Activated CD4-positive, alpha-beta T cell treated with anti-CD3 and anti-CD28 coated beads, Interleukin-2, amount 10 ng/mL, durations not matched to agents 24 days and 14 days (primary cell): ENCODE measurements at places on chromosomes 13 and 19. TPM values are rescaled to one million over a fixed set of nuclear protein-coding genes. Genes with fewer than 3 reads are reported as not detected.
A peak's percentile ranks its signal among the peaks of the same experiment; 100 is the strongest.

- peak; percentile 94 for DNase-seq
Measured at GRCh38 chr19:17125728-17126677, 50.4 kb downstream of the MYO9B start.

DNA sequence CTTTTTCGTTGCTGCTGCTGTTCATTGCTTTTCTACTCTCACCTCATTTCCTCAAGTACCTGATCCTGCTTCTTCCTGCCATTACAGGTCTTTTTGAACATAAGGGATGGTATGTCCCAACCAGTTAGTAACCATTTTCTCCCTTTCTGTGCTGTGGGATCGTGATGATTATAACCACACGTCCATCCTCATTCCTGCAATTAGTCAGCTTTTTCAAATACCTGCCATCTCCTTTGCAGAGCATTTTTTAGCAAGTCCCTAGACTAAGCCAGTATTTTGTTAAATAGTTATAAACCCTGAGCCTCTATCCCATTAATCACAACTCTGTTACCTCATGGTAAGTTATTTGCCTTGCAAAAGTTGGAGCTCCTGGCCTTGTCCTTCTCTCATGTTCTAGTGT is 109.2 kb downstream of the FNDC3A start:
- no peak for DNase-seq

DNA sequence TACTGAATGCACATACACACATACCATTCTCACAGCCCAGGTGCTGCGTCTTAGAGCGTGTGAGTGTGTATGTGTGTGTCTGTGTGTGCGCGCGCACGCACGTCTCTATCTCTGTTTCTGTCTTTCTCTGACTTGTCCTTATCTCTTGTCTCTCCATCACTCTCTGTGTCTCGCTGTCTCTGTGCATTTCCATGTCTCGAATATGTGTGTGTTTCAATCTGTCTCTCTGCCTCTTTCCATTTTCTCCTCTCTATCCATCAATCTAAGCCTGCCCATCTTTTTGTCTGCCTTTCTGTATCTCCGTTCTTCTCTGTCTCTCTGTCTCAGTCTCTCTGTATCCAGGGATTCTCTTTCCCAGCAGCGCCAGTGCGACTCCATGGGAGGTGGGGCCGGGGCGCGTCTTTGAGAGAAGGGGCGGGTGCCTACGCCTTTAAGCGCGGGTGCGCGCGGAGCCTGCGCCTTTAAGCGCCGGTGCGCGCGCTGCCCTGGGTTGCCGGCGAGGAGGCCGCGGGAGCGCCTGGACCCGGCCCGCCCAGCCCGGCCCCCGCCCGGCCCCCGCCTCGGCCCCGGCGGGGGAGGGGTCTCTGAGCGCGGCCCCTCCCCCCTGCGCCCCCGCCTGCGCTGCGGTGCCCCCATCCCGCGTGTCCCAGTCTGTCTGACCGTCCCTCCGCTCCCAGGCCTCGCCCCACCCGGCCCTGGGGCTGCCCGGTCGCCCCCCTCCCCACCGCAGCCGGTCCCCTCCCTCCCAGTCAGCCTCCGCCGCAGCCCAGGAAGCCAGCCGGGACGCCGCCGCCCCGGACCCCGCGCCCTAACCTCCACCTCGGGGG is at the start of gene LRFN3:
Gene LRFN3 (plus strand): TSS at position 464 of the 827 bp plus-strand sequence. CDS start 3,052 bp downstream, outside the sequence.
- peak; percentile 91 for DNase-seq

- no peak for DNase-seq
Measured at GRCh38 chr19:55546822-55547614, 1.7 kb upstream of the SBK3 start.

DNA sequence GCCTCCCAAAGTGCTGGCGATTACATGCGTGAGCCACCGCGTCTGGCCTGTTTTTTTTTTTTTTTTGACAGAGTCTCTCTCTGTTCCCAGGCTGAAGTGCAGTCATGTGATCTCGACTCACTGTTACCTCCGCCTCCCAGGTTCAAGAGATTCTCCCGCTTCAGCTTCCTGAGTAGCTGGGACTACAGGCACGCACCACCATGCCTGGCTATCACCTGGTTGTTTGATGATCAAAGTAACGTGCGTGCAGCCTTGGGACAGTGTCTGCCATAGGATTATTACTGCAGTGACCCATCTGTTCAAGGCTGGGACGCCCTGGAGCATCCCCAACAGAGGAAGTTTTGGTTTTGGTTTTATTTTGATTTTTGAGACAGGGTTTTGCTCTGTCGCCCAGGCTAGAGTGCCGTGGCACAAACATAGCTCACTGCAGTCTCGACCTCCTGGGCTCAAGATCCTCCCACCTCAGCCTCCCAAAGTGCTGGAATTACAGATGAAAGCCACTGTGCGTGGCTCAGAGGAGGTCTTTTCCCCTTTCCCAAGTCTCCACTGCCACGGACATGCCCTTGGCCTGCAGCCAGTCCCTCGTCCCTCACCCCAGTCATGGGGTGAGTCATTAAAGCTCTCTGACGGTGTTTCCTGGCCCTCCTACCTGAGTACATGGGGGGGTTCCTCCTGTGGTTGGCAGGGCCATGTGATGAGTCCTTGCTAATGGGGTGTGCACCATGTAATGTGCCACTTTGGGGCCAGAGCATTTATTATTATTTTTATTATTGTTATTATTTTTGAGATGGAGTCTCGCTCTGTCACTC is 65.6 kb downstream of the IER2 start:
- DNase-seq, result peak; percentile 71

- DNase-seq, result no peak
Measured at GRCh38 chr13:112729408-112729807, 39.6 kb downstream of the ATP11A start.

The CABP5 gene
- total RNA-seq, result not detected in 2 replicates

- DNase-seq, result no peak
Measured at GRCh38 chr13:30963791-30964190, 31.3 kb downstream of the TEX26 start.

- DNase-seq, result no peak
Measured at GRCh38 chr13:111517641-111518010, 197.2 kb downstream of the TEX29 start.

GRCh38 chr13:110138010-110138699 is 168.8 kb downstream of the COL4A1 start:
- peak; percentile 90 for DNase-seq

GRCh38 chr13:59733744-59734143 is 430.0 kb downstream of the DIAPH3 start:
- no peak for DNase-seq

The ZNF486 gene
- total RNA-seq, result 3.4 and 4.4 TPM in 2 replicates

DNA sequence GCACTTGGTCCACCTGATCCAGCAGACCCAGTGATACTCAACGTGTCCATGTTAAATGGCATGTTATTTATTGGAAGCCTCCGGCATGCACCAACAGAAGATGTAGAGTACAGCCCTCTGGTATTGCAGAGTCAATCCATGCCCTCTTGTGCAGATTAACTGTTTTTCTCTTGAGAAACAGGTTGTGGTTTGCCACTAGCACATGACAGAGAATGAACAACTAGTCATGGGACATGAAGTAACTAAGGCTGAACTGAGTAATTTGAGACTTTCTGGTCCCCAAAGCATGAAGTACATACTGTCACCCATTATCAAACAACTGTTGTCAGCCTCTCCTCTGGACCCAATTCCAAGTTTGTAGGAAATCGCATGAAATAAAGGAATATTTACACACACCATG is 3.2 kb downstream of the ZNF562 start:
- DNase-seq, result no peak

- no peak for DNase-seq
Measured at GRCh38 chr13:35629026-35629425, 152.5 kb upstream of the MAB21L1 start.

DNA sequence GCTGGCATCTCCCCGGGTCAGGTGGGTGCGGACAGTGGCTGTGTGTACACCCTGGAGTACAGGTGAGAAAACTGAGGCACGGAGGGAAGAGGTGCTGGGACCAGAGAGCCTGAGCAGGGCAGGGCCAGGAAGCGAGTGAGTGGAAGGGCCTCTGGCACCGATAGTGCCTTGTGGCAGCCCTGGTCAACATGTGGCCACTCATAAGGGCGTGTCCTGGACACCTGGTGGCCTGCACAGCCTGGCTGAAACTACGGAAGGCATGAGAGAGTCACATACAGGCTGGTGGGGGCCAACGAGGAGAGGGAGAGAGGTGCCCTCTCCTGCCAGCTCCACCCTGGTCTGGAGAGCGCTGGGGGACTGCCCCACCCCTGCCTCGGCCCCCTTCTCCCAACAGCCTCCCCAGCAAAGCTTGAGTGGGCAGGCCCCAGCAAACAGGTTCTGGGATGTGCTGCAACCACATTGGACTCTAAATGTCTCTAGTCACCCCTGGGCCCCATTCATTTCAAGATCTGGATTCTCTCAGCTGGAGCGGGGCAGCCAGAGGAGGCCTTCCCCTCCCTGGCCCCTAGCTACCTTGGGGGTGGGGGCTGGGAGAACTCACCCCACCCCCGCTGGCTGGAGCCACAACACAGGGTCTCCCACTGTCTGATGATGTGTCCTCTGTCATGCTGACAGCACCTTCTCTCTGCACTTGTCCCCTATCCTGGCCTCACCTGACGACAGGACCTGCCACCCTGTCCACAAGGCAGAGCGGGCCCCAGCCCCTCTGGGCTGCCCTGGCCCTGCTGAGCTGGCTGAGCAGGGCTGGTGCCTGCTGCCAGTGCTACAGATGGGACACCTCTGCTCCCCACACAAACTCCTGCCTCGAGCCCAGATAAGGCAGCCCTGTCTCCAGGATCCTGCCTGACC is 5.8 kb downstream of the CBARP start:
- no peak for DNase-seq

GRCh38 chr19:43956827-43957226 is 5.8 kb downstream of the ZNF221 start:
- DNase-seq, result no peak

GRCh38 chr19:19459707-19460251 is 54.3 kb downstream of the GATAD2A start:
- DNase-seq, result peak; percentile 90

The IGFL1 gene
- total RNA-seq, result not detected in 2 replicates

The CCL25 gene
- not detected in 2 replicates for total RNA-seq

GRCh38 chr19:51094696-51095279 is 12.1 kb upstream of the KLK14 start:
- peak; percentile 76 for DNase-seq
